ENCODE measurements at places on chromosomes 6 and 20. TPM values are rescaled to one million over a fixed set of nuclear protein-coding genes. Genes with fewer than 3 reads are reported as not detected.

Gene C20orf144
- total RNA-seq: not detected

Gene HLA-DMB
- total RNA-seq: not detected

GRCh38 chr20:50142812-50143211 lies 10.7 kb downstream of the PEDS1 start:
- DNase-seq: no peak

- no peak for DNase-seq
These were observed 80.6 kb upstream of the PAK5 start for GRCh38 chr20:9919271-9920014.

DNA sequence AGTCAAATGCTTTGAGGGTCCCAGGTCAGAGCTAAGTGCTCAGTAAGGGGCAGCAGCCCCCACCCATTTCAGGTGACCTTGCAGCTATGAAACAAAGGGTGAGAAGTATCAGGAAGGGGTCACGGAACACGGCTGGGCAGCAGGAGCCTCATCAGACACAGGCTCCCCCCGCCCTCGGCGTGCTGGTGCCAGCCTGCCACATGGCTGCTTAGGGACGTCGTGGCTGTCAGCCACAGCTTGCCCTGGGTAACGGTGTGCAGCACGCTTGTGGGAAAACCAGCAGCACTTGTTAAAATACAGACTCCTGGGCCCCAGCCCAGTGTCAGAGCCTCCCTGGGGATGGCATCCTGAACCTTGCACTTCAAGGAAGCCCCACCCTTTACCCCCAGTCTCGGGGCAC lies 39.3 kb downstream of the SSR1 start:
- DNase-seq: no peak

GRCh38 chr6:11370191-11371018 lies 137.9 kb upstream of the NEDD9 start:
- DNase-seq: no peak
